ENCODE measurements at places on chromosomes 2 and 18.
A peak's percentile ranks its signal among the peaks of the same experiment; 100 is the strongest.

DNA sequence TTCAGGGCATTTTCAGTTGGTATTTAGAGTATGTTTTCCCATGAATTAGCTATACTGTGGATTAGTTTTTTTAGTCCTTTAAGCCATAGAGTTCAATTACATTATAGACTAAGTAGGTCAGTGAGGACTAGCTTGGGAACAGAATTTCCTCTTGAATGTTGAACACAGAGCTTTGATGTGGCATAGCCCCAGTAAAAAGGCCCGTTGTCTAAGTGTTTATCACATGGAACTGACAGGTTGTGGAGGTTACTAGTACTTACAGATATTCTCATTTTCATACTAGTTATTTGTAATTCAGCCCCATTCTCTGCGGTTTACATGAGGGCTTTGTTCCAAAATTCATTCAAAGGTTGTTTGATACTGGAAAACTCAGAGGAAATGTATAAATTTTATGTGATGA is 6.2 kb downstream of the INSIG2 start:
- no peak for DNase-seq

DNA sequence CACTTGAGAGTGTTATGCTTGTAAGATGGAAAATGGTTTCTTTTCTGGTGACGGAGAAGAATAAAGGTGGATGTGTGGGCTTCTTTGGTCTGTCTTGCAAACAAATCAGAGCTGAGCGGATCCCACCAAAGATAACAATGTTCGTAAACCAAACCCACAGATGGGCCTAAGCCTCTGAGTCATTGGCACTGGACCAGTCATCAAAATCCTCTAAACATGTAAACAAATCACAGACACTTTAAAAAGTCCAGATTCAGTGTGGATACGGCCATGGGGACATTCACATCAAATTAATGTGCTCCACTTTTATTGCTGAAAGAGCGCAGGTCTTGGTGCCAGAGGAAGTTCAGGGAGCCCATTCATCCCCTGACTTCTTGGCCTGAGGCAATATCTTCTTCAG is 60.5 kb upstream of the TMEM200C start:
- DNase-seq: no peak

DNA sequence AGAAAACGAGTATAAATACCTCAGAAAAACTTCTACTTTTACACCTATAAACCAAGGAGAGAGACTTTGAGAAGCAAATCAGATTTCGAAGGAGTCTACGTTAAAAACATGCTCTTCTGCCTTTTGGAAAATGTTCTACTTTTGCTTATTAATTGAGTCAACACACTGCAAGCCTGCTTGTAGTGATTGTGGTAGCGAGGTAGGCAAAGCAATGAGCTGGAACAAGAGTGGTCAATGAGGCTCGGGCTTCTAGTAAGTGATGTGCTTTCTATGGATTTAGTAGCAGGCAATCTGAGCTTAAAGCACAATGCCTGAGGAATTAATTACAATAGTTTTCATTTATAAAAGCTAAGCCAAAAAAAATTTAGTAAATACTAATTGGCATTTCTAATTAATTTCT is 103.4 kb upstream of the TFCP2L1 start:
- DNase-seq: no peak

DNA sequence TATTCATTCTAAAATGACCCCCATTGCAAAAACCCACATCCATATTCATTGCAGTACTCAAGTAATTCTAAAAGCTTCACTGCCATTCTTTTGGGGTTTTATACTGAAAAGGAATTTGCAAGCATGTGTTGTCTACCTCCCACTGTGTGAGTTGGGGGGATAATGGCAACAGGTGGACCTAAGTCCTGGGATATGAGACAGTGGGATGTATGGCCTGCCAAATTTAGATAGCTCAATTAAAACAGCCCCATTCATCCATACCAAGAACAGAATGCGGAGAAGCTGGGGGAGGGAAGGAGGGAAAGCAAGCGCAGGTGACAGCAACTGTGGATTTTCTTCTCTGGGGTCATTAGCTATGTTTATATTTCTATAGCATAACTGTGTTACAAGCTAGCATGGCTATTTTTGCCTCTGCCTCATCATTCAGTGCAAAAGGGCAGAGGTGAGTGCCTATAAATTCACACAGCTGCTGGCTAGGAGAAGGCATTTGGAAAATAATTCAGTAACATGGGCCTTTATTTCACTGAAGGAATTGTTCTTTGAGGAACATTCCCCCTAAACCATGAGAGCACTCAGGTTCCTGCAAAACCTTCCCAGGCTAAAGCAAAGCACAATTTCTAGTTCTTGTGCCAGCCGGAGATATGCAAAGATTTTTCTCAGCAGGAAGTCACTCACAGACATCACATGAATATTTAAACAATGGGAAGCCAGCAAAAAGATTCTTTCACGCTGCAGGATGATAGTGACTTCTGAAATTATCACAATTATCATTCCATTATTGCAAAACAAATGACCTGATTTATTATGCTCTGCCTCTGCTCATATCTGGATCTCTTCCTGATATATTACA is 393.9 kb upstream of the ACVR2A start:
- no peak for DNase-seq

DNA sequence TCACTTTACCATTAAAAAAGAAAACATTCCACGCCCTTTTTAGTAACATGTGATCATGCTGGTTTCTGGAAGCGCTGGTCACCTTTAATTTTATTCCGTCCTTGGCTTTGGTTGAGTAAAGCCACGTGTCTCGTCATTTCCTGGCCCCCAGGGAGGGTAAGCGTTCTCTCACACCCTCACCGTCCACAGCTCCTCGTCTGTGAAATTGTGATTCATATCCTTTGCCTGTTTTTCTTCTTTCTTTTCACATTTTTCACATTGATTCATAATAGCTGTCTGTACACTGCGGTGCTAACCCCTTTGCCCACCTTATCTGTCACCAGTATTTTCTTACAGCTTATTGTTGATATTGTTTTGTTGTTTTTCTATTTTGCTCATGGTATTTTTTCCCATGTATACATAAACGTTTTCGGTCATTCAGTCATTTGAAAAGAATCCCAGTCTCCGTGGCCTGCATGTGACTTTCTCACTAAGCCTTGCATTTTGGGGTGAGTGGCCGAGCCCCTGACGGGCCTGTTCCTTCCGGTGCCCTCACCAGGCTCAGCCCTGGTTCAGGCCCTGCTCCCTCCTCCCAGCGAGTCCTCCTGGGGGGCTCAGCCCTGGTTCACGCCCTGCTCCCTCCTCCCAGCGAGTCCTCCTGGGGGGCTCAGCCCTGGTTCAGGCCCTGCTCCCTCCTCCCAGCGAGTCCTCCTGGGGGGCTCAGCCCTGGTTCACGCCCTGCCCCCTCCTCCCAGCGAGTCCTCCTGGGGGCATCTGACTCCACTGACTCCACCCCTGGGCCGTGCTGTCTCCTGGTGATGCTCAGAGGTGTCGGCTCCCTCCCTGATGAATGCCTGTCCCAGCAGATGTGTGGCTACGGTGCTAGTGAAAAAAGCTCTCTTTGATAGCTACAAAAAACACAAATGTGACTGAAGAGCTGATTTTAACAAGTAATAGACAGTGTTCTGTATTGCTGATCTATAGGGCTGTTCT is 249.7 kb upstream of the PXDN start:
- no peak for DNase-seq

DNA sequence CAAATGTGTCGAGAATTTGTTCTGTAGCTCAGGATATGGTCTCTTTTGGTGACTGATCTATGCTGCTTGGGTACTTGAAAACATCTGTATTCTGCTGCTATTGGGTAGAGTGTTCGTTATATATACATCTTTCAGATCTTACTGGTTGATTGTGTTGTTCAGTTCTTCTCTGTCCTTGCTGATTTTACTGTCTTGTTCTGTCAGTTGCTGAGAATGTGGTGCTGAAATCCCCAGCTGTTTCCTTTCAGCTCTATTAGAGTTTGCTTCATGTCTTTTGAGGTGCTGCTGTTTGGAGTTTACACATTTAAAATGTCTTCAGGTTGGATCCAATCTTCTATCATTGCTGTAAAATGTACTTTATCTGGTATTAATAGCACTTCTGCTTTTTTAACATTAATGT is 12.9 kb downstream of the BCL2L11 start:
- no peak for DNase-seq

DNA sequence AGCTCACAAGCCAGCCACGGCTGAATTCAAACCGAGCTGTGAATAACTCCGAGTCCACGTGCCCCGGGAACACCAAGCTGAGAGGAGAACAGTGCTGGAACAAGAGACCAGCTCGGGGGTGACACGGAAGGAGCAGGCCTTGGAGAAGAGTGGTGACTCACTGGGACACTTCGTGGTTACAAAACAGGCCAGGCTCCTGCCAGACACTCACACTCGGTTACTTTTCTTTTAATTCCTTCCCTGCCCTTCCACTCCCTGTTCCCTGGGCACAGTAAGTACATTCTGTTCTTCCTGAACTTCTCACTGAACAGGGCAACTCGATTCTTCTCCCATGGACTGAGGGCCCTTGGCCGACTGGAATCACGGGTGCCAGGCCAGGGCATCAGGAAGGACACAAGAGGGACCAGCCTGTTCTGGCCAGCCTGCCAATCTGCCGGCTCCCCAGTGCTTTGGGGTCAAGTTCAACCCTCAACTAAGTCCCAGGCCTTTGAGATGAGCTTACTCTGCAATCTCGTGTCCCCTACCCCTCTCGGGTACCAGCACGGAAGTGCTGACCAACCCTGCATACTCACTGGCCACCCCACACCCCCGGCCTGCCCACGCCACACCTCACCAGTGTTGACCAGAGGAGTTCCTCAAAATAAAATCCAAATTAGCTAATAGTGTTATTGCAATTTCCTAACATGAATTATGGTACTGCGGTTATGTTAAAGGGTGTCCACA is 87.5 kb downstream of the TFCP2L1 start:
- DNase-seq: no peak

DNA sequence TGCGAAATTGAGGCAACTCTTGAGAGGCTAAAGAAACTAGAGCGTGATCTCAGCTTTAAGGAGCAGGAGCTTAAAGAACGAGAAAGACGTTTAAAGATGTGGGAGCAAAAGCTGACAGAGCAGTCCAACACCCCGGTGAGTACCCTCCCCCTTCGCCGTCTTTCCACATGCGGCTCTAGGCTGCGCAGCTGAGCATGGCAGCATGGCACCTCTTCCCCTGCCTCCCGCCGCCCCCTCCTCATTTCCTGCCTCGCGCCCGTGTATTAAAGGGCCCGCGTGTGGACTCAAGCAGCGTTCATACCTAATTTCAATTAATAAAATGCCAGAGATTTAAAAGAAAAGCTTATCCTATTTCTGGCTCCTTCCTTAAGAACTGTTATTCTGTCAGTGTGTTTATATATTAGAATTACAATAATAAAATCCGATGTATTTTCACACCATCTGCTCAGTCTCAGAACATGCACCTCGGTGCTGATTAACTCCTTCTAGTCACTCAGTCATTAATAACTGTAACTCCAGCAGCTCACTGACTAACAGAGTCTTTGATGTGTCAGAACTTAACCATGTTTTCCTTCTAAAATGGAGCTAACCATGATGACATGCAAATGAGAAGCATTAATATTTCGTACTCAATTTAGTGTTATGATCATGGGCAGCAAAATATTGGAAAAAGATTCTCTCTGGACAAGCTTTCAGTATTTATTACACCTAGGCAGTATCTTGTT is 137.4 kb upstream of the CDCA7 start:
- DNase-seq: no peak

DNA sequence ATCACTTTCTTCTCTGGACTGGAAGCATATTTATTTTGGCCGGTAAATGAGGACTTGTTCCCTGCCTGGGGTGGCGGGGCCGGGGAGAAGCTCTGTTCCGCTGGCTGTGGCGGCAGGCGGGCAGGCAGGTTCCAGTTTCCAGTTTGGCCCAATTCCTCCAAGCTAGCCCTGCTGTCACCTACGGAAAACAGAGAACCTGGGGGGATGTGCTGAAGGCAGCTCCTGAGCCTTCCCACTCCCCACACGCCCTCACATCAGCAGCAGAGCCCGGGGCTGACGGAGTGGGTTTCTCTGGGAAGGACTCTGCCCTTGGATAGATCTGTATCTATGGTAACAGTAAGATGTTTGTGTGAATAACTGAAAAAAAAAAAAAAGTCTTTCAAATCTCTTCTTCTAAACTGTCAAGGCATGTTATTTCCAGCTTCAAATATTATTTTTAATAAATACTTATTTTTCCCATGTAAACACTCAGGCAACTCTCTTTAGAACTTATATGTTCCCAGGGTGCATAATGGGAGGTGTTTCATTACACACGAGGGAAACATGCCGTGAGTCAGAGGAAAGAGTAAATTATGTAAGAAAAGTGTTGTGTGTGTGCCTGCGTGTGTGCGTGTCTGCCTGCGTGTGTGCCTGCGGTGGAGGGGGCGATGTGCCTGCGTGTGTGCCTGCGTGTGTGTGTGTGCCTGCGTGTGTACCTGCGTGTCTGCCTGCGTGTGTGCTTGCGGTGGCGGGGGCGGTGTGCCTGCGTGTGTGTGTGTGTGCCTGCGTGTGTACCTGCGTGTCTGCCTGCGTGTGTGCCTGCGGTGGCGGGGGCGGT is 116.1 kb upstream of the ZNF516 start:
- no peak for DNase-seq

DNA sequence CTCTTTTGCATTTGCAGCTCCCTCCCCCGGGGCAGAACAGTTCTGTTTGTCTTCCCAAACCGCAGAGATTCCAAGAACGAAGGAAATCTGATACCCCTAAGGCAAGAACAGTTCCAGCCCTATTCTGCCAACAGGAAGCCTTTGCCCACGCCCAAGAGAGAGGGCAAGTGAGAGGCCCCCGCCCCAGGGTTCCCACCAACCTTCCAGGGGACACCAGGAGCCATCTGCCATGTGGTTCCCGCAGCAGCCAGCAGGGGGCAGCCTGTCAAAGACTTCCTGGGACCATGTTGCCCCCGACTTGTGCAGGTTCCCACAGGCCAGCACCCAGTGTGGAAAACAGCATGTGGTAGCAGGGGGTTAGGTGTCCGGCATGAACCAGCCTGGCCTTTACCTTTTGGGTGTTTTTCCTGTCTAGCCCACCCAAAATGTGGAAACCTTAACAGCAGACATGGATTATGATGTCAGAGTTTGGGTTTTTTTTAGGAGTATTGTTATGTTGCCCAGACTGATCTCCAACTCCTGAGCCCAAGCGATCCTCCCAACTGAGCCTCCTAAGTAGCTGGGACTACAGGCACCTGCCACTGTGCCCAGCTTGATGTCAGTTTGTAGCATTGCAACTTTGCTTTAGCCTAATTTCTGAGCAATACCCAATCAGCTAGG is 21.7 kb upstream of the EFHD1 start:
- peak; percentile 49 for DNase-seq

DNA sequence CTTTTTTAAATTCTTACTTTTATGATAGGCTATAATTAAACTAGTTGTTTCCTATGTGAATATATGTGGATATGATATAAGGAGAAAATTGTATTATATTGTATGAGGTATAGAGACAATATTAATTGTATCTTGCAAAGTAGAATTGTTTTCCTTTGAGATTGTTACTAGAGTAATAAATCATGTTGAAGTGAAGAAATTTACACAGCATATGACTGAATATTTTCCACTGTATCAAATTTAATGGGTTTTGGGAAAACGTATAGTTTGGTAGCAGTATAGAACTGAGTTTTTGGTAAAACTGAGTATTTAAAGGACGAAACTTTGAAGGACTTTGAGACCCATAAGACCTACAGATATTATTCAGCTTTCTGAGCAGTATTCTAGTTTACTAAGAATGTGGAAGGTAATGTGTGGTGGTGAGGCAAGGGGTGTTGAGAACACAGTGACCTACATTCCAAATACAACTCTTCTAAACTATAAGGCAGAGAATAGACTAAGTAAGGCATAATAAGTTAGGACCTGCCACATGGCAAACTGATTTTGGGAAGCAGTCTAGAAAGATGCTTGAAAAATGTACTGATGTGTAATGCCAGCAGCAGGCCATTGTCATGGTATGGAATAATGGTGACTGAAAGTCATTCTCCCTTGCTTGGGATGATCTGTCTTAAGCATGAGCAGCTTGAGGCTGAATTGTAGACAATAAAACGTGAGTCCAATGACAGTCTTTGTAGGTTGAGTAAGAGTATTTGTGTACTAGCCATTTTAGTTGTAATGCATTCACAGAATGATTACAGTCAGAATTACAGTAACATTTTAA is 29.6 kb downstream of the PKP4 start:
- DNase-seq: no peak

Measured in stimulated activated CD8-positive, alpha-beta memory T cell treated with anti-CD3 and anti-CD28 coated beads, Interleukin-4, amount 100 ng/mL, for 24 hours (primary cell).